ENCODE measurements at places on chromosomes 3 and 15. TPM values are rescaled to one million over a fixed set of nuclear protein-coding genes. Genes with fewer than 3 reads are reported as not detected.

GRCh38 chr15:69926721-69927120 lies 171.0 kb downstream of the TLE3 start:
- no peaks in the 10 kb centered on the region for H3K27me3 ChIP-seq
- no peaks in the 10 kb centered on the region for H3K36me3 ChIP-seq
- H3K4me3 ChIP-seq = no peak overlapping the region
- peaks cover 19% of the 10 kb centered on the region for H3K4me1 ChIP-seq

DNA sequence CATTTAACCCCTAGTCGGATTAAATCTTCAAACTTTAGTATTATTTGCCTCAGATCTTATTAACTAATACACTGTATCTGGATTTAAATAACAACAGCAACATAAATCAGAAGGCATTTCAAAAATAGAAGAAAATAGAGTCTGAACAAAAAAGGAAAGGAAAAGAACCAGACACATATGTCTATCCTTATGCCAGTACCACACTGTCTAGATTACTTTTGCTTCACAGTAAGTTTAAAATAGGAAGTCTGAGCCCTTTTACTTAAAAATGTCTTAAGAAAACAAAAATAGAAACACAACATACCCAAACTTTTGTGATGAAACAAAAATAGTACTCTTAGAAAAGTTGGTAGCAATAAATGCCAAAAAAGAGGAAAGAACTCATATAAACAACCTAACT lies 1615.8 kb downstream of the SI start:
- H3K27me3 ChIP-seq = no peaks in the 10 kb centered on the region
- no peak overlapping the region for H3K4me3 ChIP-seq
- no peaks in the 10 kb centered on the region for H3K36me3 ChIP-seq
- DNase-seq = no peak

- no peak for DNase-seq
- no peaks in the 10 kb centered on the region for H3K27me3 ChIP-seq
- H3K4me1 ChIP-seq = no peaks in the 10 kb centered on the region
- H3K36me3 ChIP-seq = no peaks in the 10 kb centered on the region
Observed at GRCh38 chr3:95097493-95097892, 1034.6 kb downstream of the NSUN3 start.

Gene SLC28A2
- not detected for total RNA-seq

Gene SERINC4
- total RNA-seq = not detected

Gene LRCH3
- 34.3 TPM for total RNA-seq

DNA sequence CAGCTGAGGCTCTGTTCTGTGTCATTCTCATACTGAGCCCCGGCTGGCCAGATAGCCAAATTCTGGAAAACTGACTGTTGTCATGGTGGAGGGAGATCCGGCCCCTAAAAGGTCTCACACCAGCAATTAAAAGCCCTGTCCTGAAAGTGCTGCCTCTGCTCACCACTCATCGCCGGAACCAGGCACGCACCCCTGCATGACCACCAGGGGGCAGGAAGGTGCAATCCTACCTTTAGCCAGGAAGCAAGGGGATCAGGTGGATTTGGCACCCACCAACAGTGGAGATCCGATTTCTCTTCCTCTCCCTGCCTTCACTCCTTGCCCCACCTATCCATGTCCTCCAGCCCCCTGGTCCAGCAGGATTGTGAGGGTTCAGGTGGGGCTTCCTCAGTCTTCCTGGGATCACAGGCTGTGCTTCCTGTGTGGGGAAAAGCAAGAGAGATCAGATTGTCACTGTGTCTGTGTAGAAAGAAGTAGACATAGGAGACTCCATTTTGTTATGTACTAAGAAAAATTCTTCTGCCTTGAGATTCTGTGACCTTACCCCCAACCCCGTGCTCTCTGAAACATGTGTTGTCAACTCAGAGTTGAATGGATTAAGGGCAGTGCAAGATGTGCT lies 16.1 kb upstream of the CACNA2D2 start:
- no peak overlapping the region for H3K4me3 ChIP-seq
- H3K36me3 ChIP-seq = no peaks in the 10 kb centered on the region
- peaks cover 12% of the 10 kb centered on the region for H3K4me1 ChIP-seq
- peak; percentile 22 for DNase-seq

DNA sequence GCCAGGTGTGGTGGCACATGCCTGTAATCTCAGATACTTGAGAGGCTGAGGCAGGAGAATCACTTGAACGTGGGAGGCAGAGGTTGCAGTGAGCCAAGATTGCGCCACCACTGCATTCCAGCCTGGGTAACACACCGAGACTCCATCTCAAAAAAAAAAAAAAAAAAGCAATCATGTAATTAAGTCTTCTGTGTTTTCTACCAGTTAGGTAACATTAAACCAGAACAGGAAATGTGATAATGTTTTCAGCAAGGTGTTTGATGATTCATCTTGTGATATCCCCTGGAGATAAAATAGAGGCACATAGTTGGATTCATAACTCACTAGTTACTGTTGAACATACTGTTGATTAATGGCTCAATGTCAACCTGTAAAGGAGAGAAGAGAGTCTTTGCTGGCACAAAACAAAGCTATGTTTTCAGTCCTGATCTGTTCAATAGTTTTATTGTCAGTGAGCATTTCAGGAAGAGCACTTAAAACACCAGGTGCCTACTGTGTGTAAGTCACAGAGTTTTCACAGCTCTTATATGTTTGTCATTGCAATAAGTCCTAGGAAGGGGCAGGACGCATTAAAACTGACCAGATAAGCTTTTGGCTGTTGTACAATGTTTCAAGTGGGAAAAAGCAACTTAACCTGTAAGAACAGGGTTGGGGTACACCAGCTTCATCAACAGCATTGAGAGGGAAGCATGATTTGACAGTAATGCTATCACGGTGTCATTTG lies 19.5 kb downstream of the DNAJB11 start:
- DNase-seq = no peak
- H3K27ac ChIP-seq = no peak overlapping the region
- no peaks in the 10 kb centered on the region for H3K27me3 ChIP-seq
- peaks cover 11% of the 10 kb centered on the region for H3K36me3 ChIP-seq
- no peaks in the 10 kb centered on the region for H3K4me1 ChIP-seq
- H3K4me3 ChIP-seq = no peak overlapping the region

- H3K4me3 ChIP-seq = no peak overlapping the region
- H3K27me3 ChIP-seq = no peaks in the 10 kb centered on the region
- H3K36me3 ChIP-seq = no peaks in the 10 kb centered on the region
- no peak for DNase-seq
- H3K4me1 ChIP-seq = no peaks in the 10 kb centered on the region
Observed at GRCh38 chr3:104606812-104607211, 759.9 kb upstream of the ALCAM start.

GRCh38 chr3:11592445-11593298 lies 51.0 kb downstream of the VGLL4 start:
- H3K36me3 ChIP-seq = no peaks in the 10 kb centered on the region
- peak overlapping the region; percentile 74 for H3K27ac ChIP-seq
- H3K27me3 ChIP-seq = no peaks in the 10 kb centered on the region

- H3K27me3 ChIP-seq = no peaks in the 10 kb centered on the region
- peaks cover 61% of the 10 kb centered on the region for H3K4me1 ChIP-seq
- H3K27ac ChIP-seq = peak overlapping the region; percentile 89
- H3K4me3 ChIP-seq = no peak overlapping the region
- H3K36me3 ChIP-seq = no peaks in the 10 kb centered on the region
- no peak for DNase-seq
Observed at GRCh38 chr3:188188911-188189310, 35.0 kb downstream of the LPP start.

- H3K4me3 ChIP-seq = no peak overlapping the region
- no peaks in the 10 kb centered on the region for H3K36me3 ChIP-seq
- DNase-seq = no peak
- H3K27me3 ChIP-seq = no peaks in the 10 kb centered on the region
- no peaks in the 10 kb centered on the region for H3K4me1 ChIP-seq
Observed at GRCh38 chr3:113150250-113150649, 61.1 kb upstream of the BOC start.

Data from gastrocnemius medialis (tissue), 4 donors.